ENCODE measurements at places on chromosomes 11 and 22. TPM values are rescaled to one million over a fixed set of nuclear protein-coding genes. Genes with fewer than 3 reads are reported as not detected.

The OR8A1 gene
- not detected for total RNA-seq

DNA sequence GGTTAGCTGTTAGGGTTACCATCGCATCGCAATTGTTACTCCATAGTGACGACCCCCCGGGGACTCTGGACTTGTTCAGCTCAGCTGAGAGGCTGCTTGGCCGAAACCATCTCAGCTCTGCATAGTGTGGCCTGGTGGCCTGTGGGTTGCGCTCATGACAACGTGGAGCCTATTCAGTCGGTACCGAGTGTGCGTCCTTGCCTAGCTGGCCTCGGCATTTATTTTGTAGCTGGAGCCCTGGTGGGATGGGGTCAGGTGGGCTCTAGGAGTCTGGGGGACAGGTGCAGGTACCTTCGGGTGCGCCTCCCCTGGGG is 13.5 kb downstream of the LRP5 start:
- no peak for DNase-seq

- no peak for DNase-seq
These were observed 5.5 kb downstream of the CST6 start for GRCh38 chr11:66017321-66017720.

GRCh38 chr22:20021196-20022181 is 579 bp downstream of the TANGO2 start:
- DNase-seq: no peak

- DNase-seq: no peak
These were observed 163.2 kb downstream of the FAT3 start for GRCh38 chr11:92387859-92388258.

DNA sequence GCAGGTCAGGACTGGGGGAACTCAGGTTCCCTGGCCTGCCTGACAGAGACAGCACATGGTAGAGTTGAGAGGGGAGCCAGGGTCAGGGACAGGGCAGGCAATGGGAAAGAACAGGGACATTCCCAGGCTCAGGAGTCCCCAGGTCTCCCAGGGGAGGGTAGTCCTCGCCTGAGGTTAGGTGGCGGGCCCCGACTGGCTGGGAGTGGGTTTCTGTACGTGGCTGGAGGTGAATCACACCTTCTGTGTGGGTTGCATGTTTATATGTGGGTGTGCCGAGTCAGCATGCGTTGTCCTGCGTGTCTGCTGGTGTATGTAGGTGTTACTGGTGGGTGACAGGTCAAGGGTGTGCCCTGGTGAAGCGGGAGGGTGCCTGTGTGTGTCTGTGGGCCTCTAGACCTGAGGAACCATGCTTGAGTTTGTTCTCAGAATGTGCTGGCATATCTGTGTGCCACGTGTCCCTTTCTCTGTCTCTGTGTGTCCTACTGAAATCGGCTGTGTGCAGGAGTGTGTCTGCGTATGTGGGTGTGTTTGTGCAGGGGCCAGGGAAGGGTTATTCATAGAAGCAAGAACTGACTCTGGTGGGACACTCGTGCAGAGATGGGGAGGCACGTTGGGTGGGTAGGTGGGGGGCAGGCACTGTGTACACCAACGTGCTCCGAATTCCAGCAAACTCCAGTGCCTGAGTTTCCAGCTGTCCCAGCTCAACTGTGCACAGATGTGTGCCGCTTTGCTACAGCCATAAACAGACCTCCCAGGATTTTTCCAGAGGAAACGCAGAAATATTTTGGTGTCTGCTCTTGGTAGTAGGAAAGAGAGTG is 23.8 kb upstream of the OAF start:
- no peak for DNase-seq

The UBE2L6 gene
- total RNA-seq: 215 TPM

GRCh38 chr22:49561338-49561737 is 266.3 kb downstream of the BRD1 start:
- no peak for DNase-seq

DNA sequence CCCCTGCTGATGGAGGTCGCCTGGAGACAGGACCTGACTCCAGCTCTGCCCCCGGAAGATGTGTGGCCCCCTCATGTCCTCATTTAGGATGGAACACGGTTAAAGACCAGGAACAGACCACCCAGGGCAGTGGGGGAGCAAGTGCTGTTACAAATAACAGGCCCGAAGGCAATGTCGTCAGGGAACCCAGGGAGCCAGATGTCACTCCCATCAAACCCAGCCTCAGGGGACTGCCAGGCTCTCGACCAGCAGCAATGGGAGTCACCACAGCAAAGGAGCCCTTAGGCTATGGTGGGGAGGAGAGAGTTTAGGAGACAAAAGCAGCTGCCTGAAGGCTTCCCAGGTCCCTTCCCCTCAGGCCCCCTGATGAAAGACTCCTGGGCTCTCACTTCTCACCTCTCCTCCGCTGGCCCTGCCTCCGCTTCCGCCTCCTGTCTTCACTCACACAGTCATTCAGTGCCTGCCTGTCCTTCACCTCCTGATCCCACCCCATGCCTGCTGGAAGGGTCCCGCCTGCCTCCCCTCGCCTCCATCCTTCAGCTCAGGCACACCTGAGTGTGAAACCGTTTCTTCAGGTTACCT is 4.4 kb downstream of the RPS19BP1 start:
- no peak for DNase-seq

GRCh38 chr11:20127671-20128527 is 32.4 kb downstream of the DBX1 start:
- peak; percentile 65 for DNase-seq
